ENCODE measurements at places on chromosomes 2 and 18. TPM values are rescaled to one million over a fixed set of nuclear protein-coding genes. Genes with fewer than 3 reads are reported as not detected.
A peak's percentile ranks its signal among the peaks of the same experiment; 100 is the strongest.

The TSPYL6 gene
- not detected for total RNA-seq

The CD8B gene
- not detected for total RNA-seq

The CD28 gene
- not detected for total RNA-seq

The C2orf66 gene
- total RNA-seq = 0.26 TPM

The LOXHD1 gene
- not detected for total RNA-seq

The TMEM169 gene
- 0.26 TPM for total RNA-seq

The G6PC2 gene
- not detected for total RNA-seq

The GNLY gene
- total RNA-seq = not detected

The DRC1 gene
- total RNA-seq = under 0.01 TPM

The IL18R1 gene
- 5.4 TPM for total RNA-seq

The GRB14 gene
- 0.26 TPM for total RNA-seq

The INPP4A gene
- 26.1 TPM for total RNA-seq

The SERPINB3 gene
- total RNA-seq = not detected

DNA sequence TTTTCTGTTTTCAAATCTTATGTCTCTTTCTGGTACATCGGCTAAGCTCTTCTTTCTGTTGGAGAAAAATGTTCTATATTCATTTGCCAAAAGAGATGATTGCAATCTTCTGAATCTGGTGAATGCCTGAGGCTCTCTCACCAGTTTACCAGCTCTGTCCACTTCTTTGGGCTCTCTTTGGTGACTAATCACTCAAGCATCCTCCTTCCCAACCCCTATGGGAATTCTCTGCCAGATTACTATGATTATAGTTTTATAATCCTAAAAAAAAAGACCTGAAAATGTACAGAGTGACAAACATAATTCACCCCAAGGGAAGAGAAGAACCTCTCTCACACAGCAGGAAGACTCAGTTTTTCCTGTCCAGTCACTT is 187.3 kb downstream of the CAMKMT start:
- DNase-seq = peak; percentile 82

DNA sequence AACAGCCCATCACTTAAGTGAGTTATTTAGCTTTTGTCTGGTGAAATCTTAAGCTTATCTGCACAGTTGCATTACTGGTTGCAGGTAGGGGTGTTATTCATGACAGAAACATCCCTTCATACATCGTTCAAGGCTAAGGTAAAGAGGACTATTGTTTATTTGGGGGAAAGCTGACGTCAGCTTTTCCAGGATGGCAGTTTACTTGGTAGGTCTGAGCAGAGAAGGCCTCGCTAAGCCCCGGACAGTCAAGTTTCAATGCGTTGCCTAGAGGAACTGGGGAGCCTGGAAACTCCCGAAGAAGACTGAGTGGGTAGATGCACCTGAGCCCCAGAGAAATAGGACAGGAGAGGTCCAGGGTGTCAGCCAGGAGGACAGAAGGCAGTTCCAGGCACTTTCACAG is 2.2 kb downstream of the RNU4ATAC start:
- no peak for DNase-seq

DNA sequence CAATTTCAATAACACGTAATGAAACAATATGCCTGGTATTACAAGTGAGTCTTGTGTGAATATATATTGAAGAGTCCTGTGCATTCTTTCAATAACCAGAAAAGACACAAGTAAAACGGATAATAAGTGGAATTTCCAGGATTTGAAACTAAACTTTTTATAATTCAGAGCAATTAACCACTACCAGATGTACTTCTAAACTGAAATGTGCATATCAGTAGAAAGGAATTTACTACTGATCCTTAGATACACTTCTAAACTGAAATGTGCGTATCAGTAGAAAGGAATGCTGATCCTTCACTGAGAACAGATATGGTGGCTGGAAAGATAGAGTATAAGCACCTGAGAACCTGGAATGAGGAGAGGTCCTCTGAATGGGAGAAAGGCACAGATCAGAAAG is 470.9 kb upstream of the SPHKAP start:
- DNase-seq = no peak

DNA sequence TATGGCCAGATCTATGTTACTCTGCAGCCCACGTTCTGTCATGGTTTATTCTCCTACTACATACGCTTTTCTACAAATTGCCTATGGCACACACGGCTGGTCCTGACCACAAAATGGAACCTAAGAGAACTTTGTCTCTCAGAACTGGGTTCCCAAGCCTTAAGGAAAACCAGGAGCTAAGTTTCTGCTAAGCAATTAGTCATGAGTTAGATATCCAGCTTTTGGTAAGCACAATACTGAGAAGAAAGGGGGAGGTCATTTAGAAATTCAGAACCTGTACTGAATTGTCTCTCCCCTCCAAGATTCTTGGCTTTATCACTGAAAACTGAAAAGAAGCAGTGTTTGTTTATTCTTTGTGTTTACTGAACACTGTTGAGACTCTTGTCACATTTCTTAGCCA is 283.5 kb upstream of the TANK start:
- no peak for DNase-seq

DNA sequence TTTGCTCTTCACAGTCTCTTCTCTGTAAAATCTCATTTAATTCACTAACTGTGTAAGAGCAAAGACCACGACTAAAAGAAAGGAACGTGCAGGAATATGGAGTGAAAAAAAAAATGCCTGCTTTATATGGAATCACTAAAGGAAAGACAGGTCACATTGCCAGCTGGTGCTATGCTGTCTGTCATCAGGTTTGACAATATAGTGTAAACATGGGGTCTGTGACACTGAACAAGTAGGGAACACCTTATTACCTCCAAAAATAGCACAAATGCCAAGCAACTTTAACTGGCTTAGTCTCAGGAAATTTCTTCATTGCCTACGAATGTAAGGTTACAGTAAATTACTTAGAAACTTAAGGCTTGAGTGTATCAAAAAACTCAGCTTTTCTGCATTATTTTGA is 364.5 kb upstream of the LINC00305 start:
- DNase-seq = no peak

GRCh38 chr18:58536534-58537271 is 92.2 kb downstream of the ALPK2 start:
- no peak for DNase-seq

- no peak for DNase-seq
Measured at GRCh38 chr18:38444971-38445803, 879.6 kb upstream of the CELF4 start.

DNA sequence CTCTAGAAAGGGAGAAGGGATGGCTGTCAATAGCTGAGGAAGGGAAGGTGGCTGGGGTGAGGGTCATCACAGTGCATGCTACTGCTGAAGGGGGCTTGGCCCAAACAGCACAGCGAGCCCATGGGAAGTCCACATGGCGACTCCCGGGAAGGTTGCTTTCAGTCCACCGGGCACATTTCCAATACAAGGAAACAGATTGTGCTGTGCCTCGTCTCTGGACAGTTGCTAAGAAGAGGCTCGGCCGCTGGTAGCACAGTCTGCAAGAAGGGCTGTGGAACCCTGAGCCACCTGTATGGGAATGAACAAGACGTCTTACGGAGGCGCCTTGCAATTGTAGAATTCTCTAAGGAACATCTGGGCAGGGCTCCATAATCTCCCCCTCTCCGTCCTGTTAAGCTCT is 123.1 kb downstream of the CELF4 start:
- DNase-seq = no peak

- DNase-seq = peak; percentile 52
Measured at GRCh38 chr2:12606472-12607000, 110.2 kb upstream of the TRIB2 start.

DNA sequence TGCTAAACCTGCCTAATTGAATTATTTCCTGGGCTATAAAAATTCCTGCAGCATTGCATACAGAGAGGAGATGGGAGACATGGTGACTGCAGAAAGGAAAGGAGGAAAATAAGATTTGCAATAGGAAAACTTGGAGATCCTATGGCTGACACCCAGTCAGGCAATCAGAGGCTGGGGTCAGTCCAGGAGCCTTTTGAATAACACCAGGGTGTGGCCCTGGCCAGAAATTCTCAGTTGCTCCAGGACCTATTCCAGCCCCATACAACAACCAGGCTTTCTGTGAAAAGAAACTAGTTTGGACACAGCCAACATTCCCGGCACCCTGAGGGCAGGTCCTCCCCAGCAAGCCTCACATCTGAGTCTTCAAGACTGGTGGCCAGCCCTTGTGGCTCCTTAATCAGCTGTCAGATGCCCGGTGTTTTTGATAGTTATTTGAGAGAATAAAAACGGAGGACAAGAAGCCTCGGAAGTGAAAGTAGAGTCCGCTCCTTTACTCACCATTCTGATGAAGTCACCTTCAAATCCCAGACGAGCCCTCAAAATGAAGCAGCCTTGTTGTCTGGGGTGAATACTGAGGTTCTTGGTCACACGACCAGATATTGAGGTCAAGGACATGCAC is 31.1 kb upstream of the GMCL1 start:
- DNase-seq = peak; percentile 8

DNA sequence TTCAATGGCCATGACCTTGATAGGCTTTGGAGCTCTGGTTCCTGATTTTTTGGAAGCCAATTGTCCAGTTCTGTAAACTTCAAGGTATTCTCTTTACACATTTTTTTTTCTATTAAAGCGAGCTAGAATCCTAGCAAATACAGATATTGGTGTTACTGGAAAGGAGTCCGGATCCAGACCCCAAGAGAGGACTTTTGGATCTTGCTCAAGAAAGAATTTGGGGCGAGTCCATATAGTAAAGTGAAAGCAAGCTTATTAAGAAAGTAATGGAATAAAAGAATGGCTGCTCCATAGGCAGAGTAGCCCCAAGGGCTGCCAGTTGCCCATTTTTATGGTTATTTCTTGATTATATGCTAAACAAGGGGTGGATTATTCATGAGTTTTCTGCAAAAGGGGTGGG is 45.1 kb downstream of the CD8B2 start:
- DNase-seq = no peak

- DNase-seq = no peak
Measured at GRCh38 chr2:84851876-84852275, 29.0 kb downstream of the TRABD2A start.

- peak; percentile 53 for DNase-seq
Measured at GRCh38 chr2:148560496-148560895, 84.1 kb upstream of the EPC2 start.

DNA sequence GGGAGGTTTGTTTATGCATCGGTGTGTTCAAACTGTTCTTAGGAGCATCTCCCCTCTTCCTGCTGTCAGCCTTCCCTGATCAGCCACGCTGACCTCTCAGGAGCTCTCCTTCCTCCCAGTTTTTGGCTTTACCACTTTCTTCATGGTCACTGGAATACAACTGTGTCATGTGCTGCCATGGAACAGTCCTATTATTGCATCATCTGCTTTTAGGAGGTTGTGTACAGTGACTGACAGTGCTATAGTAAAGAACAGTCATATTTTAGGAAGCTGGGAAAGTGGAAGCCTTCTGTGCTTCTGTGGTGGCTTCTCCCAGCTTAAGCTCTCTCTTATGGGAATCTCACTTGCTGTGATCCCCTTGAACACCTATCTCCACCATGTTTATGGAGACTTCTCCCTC is 165.5 kb downstream of the TPGS2 start:
- no peak for DNase-seq

- no peak for DNase-seq
Measured at GRCh38 chr2:69954084-69954483, 7.3 kb downstream of the ASPRV1 start.

DNA sequence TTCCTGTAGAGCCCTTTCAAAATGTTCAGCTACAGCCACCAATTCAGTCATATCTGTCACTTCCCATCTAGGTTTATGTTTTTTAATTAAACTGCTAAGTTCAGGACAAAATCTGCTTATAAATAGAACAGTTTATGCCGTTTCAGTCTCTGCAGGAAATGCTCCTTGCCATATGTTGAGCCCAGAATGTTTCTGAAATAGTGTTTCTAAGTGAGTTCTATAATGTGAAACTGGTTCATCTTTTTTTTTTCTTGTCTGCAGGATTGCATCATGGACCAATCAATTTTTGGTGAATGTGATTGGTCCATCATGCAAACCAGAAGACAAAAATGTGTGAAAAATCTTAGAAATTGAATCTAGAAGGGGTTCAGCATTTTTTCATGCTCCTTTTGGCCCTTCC is 30.2 kb upstream of the RHOB start:
- no peak for DNase-seq

DNA sequence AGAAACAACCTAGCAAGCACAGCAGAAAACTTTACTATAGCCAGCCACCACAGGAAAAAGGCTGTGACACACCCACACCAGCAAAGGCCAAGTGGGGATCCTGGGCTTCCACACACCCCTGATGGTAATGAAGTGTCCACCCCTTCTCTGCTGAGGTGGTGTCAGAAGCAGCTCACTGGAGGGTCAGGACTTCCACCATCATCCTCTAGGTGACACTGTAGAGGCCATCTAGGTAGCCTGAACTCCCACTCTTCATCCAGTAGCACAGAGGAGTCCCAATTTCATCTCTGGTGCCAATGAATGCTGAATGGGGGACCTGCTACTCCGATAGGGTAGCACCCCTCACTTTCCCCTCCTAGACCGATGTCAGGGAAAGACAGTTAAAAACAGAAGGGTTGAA is 1544.4 kb downstream of the LRP1B start:
- DNase-seq = peak; percentile 6
